ENCODE measurements at places on chromosomes 6 and 20.

- no peak for DNase-seq
Measured at GRCh38 chr20:58614984-58615760, 35.9 kb upstream of the STX16 start.

GRCh38 chr6:63584566-63584965 lies 12.3 kb downstream of the LOC128125822 start:
- DNase-seq, result no peak

DNA sequence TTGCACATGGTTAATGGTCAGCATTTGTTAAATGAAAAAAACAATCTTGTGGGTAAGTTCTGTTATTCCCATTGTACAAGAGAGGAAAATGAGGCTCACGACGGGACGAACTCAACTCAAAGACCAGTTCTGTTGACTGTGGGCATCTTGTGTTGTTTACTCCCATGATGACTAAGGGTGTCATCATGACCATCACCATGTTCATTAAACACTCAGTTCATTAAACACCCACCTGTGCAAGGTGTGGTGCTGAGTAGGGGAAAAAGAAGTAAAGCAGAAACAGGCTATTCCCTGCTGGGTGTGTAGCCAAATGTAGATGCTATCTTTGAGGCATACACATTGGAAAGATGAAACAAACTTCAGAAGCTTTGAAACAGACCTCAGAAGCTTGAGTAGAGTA lies 4.5 kb downstream of the CHMP4B start:
- no peak for DNase-seq

- no peak for DNase-seq
Measured at GRCh38 chr20:38159566-38159956, 5.5 kb downstream of the TGM2 start.

- no peak for DNase-seq
Measured at GRCh38 chr6:168535711-168536110, 94.7 kb downstream of the SMOC2 start.

Measured in stimulated activated CD4-positive, alpha-beta T cell treated with anti-CD3 and anti-CD28 coated beads, Interleukin-4, amount 100 ng/mL, for 4 hours (primary cell).